ENCODE measurements at places on chromosomes 1 and 21.

GRCh38 chr1:230186874-230187273, 119.8 kb downstream of the GALNT2 start:
- no peak overlapping the region for H3K4me3 ChIP-seq
- no peak for DNase-seq
- peak overlapping the region; percentile 24 for H3K27ac ChIP-seq

- H3K27me3 ChIP-seq, result no peaks in the 10 kb centered on the region
- H3K4me3 ChIP-seq, result no peak overlapping the region
- peaks cover 32% of the 10 kb centered on the region for H3K36me3 ChIP-seq
- peak overlapping the region; percentile 80 for H3K27ac ChIP-seq
Observed at GRCh38 chr1:19445417-19446342, 39.7 kb downstream of the CAPZB start.

DNA sequence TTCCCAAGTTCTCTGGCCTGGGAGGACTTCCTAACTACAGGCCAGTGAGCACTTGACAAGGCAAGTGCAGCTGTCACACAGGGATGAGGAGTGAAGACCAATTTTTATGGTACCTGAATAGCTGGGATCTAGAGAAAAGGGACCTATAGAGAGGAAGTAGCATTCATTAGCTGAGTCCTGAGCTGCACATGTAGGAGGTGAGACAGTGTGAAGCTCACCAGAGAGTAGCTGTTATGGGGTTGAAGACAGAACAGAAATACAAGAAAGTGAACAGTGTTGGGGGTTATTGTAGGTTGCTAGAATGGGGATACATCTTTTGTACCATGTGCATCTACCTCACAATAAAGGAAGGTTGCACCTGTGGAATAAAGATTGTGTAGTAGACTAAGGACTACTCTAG, 37.7 kb upstream of the PYHIN1 start:
- no peaks in the 10 kb centered on the region for H3K36me3 ChIP-seq
- H3K27ac ChIP-seq, result no peak overlapping the region
- no peak overlapping the region for H3K4me3 ChIP-seq
- no peaks in the 10 kb centered on the region for H3K4me1 ChIP-seq

DNA sequence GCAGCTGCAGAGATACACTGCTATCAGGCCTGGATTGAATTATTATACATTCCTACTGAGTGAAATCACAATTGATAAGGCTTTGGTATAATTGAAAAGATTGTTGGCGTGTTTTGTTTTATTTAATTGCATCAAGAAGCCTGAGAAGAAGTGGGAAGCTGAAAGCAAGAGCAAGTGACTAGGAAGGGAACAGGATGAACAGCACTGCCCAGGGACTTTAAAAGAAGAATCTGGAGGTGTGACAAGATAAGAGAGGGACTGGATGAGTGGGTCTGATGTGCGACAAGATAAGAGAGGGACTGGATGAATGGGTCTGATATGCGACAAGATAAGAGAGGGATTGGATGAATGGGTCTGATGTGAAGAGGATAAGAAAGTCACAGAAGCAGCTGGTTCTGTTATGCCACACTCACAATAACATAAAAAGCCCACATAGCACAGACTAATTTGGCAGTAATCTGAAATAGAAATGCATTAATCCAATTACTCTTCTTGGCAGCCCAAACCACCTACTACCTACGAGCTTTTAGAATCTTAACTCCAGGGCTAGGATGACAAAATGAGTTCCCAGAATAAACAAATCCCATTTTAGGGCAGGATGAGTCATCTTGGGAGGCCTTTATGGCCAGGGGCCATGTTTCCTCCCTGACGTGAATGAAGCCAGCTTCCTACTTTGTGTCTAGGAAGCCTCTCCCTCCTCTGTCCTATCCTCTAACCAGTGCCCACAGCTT, 129.7 kb downstream of the DUSP10 start:
- H3K36me3 ChIP-seq, result no peaks in the 10 kb centered on the region
- H3K27me3 ChIP-seq, result peaks cover 7% of the 10 kb centered on the region

- H3K4me1 ChIP-seq, result no peaks in the 10 kb centered on the region
- H3K36me3 ChIP-seq, result no peaks in the 10 kb centered on the region
- no peaks in the 10 kb centered on the region for H3K27me3 ChIP-seq
Observed at GRCh38 chr1:4218619-4219018, 318.5 kb upstream of the C1orf174 start.
